Panc1 (cell line): ENCODE measurements at places on chromosomes 1 and 21. TPM values are rescaled to one million over a fixed set of nuclear protein-coding genes. Genes with fewer than 3 reads are reported as not detected.

POLR3C gene
- 35.1 TPM for total RNA-seq

MMEL1 gene
- total RNA-seq: 0.46 TPM

- no peak for DNase-seq
- no peaks in the 10 kb centered on the region for H3K27me3 ChIP-seq
- no peak overlapping the region for H3K27ac ChIP-seq
- no peak overlapping the region for H3K4me3 ChIP-seq
Observed at GRCh38 chr1:27332536-27333281, 9.1 kb upstream of the SYTL1 start.

GRCh38 chr1:110309767-110310166 is 29.4 kb upstream of the RBM15 start:
- no peak overlapping the region for H3K27ac ChIP-seq
- DNase-seq: no peak
- H3K27me3 ChIP-seq: no peaks in the 10 kb centered on the region
- no peaks in the 10 kb centered on the region for H3K4me1 ChIP-seq
- no peak overlapping the region for H3K4me3 ChIP-seq

GRCh38 chr1:246875041-246876026 is 56.4 kb downstream of the AHCTF1 start:
- H3K36me3 ChIP-seq: peaks cover 32% of the 10 kb centered on the region
- no peak overlapping the region for H3K27ac ChIP-seq
- H3K27me3 ChIP-seq: no peaks in the 10 kb centered on the region
- DNase-seq: no peak
- H3K4me3 ChIP-seq: no peak overlapping the region

DNA sequence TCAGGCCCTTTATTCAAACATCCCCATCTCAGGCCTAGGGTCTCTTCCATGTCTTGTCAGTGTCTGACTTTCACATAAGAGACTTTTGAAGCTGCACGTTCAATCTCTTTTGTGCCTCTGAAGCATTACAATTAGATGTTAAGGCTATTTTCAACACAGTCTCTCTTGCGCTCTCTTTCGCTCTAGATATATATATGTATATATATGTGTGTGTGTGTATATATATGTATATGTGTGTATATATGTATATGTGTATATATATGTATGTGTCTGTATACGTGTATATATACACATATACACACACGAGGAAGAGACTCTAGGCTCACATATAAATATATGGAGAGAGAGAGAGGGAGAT is 162.5 kb upstream of the RNPC3 start:
- no peaks in the 10 kb centered on the region for H3K27me3 ChIP-seq
- H3K27ac ChIP-seq: no peak overlapping the region
- H3K4me1 ChIP-seq: no peaks in the 10 kb centered on the region
- no peaks in the 10 kb centered on the region for H3K36me3 ChIP-seq

GRCh38 chr1:35120458-35121133 is 41.4 kb downstream of the ZMYM1 start:
- no peaks in the 10 kb centered on the region for H3K4me1 ChIP-seq
- no peak for DNase-seq
- no peaks in the 10 kb centered on the region for H3K36me3 ChIP-seq
- H3K4me3 ChIP-seq: peak overlapping the region; percentile 39
- no peaks in the 10 kb centered on the region for H3K27me3 ChIP-seq

DNA sequence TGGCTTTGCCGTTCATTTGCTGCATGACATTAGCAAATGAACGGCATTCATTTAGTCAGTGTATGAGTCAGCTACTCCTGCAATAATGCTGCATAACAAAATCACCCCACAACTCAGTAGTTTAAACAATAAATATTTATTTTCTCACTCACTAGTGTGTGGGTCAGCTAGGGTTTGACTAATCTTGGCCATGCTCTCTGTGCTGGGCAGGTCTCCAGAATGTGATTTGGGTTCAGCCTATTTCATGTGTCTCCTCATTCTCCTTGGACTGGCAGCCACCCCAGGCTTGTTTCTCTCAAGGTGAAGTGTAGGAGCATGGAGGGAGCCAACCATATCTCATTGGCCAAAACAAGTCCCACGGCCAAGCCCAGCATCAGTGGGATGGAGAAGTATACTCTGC is 104.3 kb downstream of the LACTBL1 start:
- no peak for DNase-seq
- H3K4me3 ChIP-seq: no peak overlapping the region
- H3K27me3 ChIP-seq: no peaks in the 10 kb centered on the region
- H3K27ac ChIP-seq: no peak overlapping the region
- no peaks in the 10 kb centered on the region for H3K4me1 ChIP-seq

B3GALT5 gene
- total RNA-seq: 0.10 TPM

DNA sequence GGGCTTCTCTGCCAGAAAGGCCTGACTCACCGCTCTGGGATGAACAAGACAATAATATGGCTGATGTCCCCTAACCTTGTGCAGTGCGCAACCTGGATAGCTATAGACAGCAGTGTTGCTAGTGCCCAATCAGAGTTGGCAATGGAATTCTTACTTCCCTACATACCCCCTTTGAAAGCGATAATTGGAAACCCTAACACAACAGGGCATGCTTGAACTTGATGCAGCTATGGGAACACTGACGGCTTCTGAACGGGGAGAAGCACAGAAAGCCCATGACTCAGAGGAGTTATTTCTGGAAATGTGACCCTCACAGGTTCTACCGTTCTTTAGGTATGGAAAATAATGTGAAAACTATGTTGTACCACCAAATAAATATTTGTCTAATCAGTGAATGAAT is 200.6 kb downstream of the TRABD2B start:
- H3K4me3 ChIP-seq: no peak overlapping the region
- no peaks in the 10 kb centered on the region for H3K4me1 ChIP-seq
- DNase-seq: no peak
- H3K27me3 ChIP-seq: no peaks in the 10 kb centered on the region

OR2T35 gene
- not detected for total RNA-seq

NBPF4 gene
- total RNA-seq: not detected

DNA sequence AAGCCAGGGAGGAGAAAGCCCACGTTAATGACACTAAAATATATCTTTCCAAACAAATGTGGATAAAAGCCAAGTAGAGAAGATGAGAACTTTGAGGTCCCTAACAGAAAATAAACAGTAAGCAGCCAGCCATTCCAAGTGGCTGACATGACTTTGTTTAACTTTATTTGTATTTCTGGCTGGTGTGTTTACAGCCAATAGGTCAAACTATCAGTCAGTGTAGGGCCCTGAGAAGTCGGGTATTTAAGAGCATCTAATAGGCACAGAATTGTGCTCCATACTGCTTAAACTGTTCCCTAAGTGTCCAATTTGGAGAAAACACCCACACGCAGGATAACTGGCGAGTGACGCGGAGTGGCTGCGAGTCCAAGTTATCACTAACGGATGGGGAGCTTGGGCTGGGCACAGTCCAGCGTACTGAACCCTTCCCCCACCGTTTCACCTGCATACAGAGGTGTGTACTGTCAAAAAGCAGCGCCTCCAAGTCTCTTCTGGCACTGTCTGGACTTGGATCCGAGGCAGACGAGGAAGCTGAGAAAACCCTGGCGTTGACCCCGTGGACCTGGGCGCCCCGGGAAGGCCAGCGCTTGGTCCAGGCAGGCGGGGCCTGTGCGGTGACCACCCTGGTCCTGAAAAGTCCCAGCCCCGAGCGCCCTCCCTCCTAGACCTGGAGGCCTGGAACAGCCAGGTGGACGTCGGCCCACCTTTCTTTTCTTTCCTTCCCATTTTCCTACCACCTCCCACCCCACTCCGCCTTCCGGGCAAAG is 662 bp upstream of the LGALS8 start:
- H3K36me3 ChIP-seq: peaks cover 12% of the 10 kb centered on the region
- DNase-seq: no peak
- peaks cover 39% of the 10 kb centered on the region for H3K4me1 ChIP-seq

- H3K27me3 ChIP-seq: no peaks in the 10 kb centered on the region
- no peak for DNase-seq
- H3K4me1 ChIP-seq: no peaks in the 10 kb centered on the region
- no peak overlapping the region for H3K27ac ChIP-seq
Observed at GRCh38 chr1:183244466-183244865, 58.4 kb downstream of the LAMC2 start.

DNA sequence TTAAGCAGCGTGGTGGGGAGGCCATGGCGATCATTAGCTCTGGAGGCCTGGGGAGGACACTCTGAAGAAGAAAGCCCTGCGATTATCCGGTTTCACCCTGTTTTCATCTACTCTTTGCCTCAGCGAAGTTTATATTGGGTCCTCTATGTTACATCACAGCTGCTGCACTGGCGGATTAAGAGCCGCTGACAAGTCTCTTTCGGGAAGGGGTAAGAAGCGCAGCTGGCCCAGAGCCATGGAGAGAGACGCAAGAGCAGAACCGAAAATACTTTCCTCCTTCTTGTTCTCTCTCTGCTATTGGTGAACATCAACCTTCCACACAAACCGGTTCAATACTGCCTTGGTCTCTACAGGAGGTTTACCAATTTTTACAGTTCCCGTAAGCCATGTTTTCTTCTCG is 291.5 kb downstream of the FAM72C start:
- no peak overlapping the region for H3K27ac ChIP-seq
- H3K4me1 ChIP-seq: no peaks in the 10 kb centered on the region
- H3K4me3 ChIP-seq: no peak overlapping the region
- no peaks in the 10 kb centered on the region for H3K36me3 ChIP-seq
- no peak for DNase-seq

- H3K36me3 ChIP-seq: no peaks in the 10 kb centered on the region
- peak overlapping the region; percentile 54 for H3K4me3 ChIP-seq
- H3K27me3 ChIP-seq: peaks cover 9% of the 10 kb centered on the region; the same call in 1 of the 2 replicates
- no peak overlapping the region for H3K27ac ChIP-seq
Observed at GRCh38 chr1:165376041-165376810, 19.7 kb upstream of the LMX1A start.

DNA sequence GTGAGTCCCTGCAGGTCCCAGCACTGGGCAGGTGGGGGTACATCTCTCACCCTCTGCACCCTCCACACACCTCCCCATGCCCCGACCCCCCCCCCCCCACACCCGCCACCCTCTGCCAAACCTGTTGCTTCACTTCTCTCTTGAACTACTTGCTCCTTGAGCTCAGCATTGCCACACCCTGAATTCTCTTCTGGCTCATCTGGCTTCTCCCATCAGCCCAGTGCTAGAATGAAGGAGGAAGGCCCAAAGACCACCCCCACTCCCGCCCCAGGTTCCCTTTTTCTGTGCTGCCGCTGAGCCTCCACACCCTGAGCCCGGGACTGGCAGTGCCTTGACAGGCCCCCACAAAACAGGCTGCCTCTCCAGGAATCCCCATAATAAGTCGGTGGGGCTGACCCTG is 6.4 kb upstream of the TNNI1 start:
- no peak for DNase-seq
- no peaks in the 10 kb centered on the region for H3K36me3 ChIP-seq
- no peaks in the 10 kb centered on the region for H3K4me1 ChIP-seq
- no peaks in the 10 kb centered on the region for H3K27me3 ChIP-seq
- H3K4me3 ChIP-seq: no peak overlapping the region

DNA sequence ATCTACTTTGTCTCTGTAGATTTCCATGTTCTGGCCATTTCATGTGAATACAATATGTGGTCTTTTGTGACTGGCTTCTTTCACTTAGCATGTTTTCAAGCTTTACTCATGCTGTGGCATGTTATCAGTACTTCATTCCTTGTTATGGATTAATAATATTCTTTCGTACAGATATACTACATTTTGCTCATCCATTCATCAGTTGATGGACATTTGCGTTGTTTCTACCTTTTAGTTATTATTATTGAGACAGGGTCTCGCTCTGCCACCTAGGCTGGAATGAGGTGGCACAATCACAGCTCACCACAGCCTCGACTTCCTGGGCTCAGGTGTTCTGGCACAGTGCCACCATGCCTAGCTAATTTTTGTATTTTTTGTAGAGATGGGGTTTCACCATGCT is 21.4 kb downstream of the SFPQ start:
- no peak for DNase-seq
- no peaks in the 10 kb centered on the region for H3K4me1 ChIP-seq
- H3K36me3 ChIP-seq: peaks cover 13% of the 10 kb centered on the region
